ENCODE measurements at places on chromosomes 7 and 10.

- no peak for DNase-seq
These were observed 2.2 kb downstream of the FASTK start for GRCh38 chr7:151078233-151079040.

DNA sequence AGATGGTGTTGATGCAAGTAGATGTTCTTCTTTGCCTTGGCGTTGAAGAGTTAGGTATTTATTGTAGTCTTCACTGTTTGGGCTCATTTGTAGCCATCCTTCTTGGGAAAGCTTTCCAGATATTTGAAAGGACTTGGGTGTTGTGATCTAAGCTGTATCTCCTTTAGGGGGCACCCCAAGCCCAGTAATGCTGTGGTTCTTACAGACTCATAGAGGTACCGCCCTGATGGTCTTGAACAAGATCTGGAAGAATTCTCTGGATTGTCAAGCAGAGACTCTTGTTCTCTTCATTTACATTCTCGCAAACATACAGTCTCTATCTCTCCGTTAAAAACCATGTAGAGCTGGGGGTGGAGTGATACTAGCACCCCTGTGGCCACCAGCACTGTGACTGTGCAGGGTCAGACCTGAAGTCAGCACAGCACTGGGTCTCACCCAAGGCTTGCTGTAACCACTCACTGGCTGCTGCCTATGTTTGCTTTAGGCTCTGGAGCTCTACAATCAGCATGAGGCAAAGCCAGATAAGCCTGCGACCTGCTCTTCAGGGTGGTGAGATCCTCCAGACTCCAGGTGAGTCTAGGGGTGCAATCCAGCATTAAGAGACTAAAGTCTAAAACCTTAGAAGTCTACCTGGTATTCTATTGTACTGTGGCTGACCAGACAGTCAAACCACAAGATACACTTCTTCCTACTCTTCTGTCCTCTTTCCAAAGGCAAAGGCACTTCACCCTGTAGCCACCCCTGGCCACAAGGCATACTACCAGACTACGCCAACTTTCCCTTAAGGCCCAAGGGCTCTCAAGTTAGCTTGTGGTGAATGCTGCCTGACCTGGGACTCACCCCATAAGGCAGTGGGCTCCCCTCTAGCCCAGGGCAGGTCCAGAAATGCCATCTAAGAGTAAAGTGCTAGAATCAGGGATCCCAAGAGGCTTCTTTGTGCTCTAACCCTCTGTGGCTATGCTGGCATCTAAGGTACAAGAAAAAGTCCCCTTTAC lies 209.7 kb upstream of the TMEM196 start:
- DNase-seq, result no peak

- DNase-seq, result no peak
These were observed 249.4 kb downstream of the CACNA2D1 start for GRCh38 chr7:82194016-82194643.

GRCh38 chr10:3729397-3729976 lies 55.5 kb downstream of the KLF6 start:
- no peak for DNase-seq

DNA sequence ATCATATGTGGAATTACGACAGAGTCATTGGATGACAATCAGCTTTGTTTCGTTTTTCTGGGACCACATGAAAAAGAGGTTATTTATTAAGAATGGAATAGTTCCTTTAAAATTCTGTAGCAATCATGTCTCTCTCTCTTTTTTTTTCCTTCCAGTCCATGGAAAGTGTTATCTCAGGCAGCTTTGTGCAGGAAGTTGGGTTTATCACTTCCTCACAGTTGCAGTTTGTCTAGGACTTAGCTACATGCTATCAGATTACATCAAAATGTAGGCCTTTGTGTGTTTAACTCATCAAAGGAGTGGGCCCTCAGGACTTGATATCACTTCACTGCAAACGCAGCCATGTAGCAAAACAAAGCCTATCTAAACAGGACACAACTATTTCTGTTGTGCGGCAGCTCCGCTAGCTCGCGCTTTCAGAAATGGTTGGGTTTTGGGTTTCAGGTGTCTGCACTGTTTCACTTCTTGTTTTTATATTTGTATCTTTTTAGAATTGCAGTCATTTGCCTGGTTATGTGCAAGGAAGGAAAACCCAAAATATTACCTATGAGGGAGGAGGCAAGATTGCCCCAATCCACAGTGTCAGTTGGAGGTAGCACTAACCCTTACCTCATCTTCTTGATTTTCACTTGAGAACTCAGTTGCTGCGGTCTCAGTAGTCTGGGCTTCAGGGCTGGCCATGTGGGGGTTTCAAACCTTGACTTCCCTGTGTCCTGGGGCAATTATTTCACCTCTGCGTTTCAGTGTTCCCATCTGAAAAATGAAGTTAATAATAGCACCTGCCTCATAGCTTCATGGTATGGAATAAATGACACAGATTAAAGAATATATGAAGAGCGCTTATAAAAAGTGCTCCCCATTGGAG lies 66.7 kb downstream of the HHEX start:
- DNase-seq, result no peak

DNA sequence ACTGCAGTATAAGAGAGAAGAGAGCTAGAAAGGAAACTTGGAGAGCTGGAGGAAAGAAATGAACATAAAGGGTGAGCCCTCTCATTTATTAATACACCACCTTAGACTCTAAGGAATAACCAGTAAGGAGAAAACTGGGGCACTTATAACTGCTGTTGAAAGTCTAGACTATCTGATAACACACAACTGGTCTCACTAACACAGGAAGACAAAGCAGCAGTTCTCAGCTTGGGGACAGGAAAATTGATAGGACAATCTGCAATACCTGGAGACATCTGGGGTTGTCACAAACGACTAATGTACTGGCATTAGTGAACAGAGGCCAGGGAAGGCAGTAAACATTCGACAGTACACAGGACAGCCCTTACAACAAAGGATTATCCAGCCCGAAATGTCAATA lies 6.8 kb downstream of the ELMO1 start:
- no peak for DNase-seq

- no peak for DNase-seq
These were observed 66.1 kb downstream of the MTPN start for GRCh38 chr7:135911099-135911498.

- no peak for DNase-seq
These were observed 961.5 kb downstream of the PCDH15 start for GRCh38 chr10:53839440-53840039.

DNA sequence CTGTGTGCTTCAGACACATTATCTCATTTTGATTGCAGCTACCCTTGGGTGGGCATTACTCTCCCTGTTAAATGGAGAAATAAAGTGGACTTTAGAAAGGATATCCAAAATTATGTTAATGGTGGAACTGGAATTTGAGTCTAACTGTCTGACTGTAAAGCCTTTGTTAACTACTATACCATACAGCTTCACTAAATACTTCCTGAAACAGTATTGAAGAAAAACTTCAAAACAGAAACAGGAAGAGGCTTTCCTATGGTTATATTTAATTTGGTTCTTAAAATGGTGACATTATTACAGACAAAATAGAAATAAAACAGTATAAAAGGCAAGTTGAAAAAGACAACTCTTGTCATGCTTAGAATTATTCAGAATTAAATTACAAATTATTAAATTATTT lies 25.0 kb downstream of the SPAG6 start:
- no peak for DNase-seq

GRCh38 chr10:71521504-71522441 lies 125.1 kb downstream of the CDH23 start:
- DNase-seq, result no peak

GRCh38 chr7:138247568-138248333 lies 171.5 kb downstream of the AKR1D1 start:
- DNase-seq, result no peak
